NCI-H2029 (cell line): ENCODE measurements at places on chromosomes 2 and 18.

GRCh38 chr18:52439457-52439856 is 99.5 kb downstream of the DCC start:
- DNase-seq, result no peak

DNA sequence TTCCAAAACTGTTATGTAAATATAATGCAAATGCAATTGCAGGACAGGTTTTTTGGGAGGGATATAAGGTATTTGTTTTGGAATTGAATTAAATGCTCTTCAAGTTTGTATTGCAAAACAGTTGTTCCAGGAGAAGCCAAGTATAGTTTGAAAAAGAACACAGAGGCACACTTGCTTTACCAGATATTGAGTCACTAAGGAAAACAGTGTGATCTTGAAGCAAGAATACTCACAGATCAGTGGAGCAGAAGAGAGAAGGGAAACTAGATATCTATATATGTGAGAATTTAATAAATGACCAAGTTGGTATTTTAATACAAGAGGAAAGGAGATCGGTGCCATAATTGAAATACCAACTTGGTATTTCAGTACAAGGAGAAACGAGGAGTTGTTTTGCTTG is 178.9 kb downstream of the CAPN13 start:
- no peak for DNase-seq

GRCh38 chr18:51765606-51766360 is 568.3 kb upstream of the MEX3C start:
- DNase-seq, result no peak

GRCh38 chr2:60351802-60352201 is 201.7 kb downstream of the BCL11A start:
- no peak for DNase-seq

DNA sequence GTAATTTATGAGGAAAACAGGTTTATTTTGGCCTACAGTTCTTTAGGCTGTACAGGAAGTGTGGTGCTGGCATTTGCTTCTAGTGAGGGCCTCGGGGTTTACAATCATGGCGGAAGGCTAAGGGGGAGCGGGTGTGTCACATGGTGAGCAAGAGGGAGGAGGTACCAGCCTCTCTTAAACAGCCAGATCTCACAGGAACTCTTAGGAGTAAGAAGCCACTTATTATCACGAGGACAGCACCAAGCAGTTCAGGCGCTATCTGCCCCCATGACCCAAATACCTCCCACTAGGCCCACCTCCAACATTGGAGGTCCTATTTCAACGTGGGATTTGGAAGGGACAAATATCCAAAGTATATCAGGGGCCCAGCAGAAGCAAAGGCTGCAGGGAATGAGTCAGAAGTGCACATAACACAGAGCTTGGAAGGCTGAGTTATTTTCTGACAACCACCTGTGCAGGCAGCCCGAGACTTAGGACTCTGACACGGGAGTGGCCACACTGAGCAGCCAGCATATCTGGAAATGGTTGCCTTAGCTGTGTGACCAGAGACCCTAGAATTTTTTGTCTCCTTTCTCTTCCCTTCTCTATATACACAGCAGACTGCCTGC is 170.9 kb downstream of the PRPF40A start:
- no peak for DNase-seq

- no peak for DNase-seq
Measured at GRCh38 chr2:68740400-68740914, 5.8 kb downstream of the ARHGAP25 start.

- DNase-seq, result no peak
Measured at GRCh38 chr2:45862843-45863242, 211.4 kb downstream of the PRKCE start.

GRCh38 chr18:61731693-61732376 is 161.0 kb downstream of the RNF152 start:
- DNase-seq, result no peak

GRCh38 chr2:153891051-153891450 is 19.3 kb downstream of the GALNT13 start:
- no peak for DNase-seq

GRCh38 chr2:159381574-159381973 is 95.1 kb upstream of the WDSUB1 start:
- DNase-seq, result no peak

- peak; percentile 74 for DNase-seq
Measured at GRCh38 chr2:29443151-29443550, 327.9 kb downstream of the CLIP4 start.

DNA sequence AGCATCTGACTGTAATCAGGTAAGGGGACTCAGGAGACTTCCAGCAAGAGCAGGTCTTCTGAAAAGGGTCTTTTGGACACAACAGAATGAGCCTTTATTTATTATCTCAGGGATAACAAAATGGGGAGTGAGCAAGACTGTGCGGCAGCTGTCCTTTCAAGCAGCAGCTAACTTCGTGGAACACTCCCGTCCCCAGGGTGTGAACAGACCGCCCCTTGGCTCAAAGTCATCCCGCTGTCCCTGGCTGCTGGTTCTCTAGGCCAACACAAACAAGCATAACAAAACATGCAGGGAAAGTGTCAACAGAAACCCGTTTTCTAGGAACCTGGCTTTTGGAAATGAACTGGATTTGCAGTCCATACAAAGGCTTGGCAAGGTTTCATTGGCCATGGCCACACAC is 787.9 kb upstream of the FANCL start:
- DNase-seq, result peak; percentile 47

DNA sequence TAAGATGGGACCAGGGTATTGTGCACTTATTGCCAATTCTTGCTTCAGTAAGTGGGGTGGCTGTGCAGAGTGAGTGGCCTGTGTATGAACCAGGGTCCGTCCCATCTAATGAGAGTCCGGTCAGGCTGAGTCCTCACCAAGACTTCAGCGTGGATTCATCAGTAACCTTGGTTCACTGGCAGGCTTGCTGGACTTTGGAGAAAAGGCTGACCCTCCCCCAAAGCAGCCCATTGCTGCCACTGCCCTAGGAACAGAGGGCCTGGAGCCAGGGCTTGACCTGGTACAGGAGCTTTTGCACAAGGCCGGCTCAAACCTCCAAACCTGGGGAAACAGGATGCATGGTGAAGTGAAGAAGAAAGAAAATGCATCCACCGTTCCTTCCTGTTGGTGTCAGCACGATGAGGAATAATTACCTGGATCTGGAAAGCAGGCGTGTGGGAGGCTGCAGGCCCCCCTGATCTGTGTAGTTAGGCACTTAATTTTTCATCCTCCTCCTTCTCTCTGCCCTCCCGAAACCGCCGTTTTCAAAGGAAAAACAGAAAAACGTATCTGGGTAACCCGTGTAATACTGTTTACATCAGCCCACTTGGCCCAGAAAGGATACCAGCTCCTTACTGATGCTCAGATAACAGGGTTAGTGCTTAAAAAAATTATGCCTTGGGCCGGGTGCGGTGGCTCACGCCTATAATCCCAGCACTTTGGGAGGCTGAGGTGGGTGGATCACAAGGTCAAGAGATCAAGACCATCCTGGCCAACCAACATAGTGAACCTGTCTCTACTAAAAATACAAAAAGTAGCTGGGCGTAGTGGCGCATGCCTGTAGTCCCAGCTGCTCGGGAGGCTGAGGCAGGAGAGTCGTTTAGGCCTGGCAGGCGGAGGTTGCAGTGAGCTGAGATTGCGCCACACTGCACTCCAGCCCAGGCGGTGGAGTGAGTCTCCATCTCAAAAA is 147.7 kb downstream of the TGIF1 start:
- no peak for DNase-seq

GRCh38 chr2:105432749-105433148 is 33.9 kb upstream of the FHL2 start:
- no peak for DNase-seq

DNA sequence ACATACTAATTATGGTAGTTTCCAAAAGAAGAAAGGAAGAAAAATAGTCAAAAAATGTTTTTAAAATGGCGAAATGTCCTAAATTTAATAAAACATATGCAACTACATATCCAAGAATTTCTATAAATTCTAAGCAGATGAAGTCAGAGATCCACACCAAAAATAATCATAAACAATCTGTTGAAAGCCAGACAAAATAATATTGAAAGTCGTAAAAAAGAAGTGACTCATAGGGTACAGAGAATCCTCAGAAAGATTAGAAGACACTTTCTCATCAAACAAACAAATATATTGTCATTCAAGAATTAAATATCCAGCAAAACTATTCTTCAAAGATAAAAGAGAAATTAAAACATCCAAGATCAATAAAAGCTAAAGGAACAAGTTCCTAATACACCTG is 281.4 kb upstream of the ZNF804A start:
- no peak for DNase-seq

GRCh38 chr2:140998017-140998416 is 1132.8 kb downstream of the LRP1B start:
- no peak for DNase-seq
